Activated T-cell treated with anti-CD3 and anti-CD28 coated beads, Interleukin-2, amount 50 U/mL, for 1 hour (primary cell): ENCODE measurements at places on chromosomes 11 and 22.
A peak's percentile ranks its signal among the peaks of the same experiment; 100 is the strongest.

DNA sequence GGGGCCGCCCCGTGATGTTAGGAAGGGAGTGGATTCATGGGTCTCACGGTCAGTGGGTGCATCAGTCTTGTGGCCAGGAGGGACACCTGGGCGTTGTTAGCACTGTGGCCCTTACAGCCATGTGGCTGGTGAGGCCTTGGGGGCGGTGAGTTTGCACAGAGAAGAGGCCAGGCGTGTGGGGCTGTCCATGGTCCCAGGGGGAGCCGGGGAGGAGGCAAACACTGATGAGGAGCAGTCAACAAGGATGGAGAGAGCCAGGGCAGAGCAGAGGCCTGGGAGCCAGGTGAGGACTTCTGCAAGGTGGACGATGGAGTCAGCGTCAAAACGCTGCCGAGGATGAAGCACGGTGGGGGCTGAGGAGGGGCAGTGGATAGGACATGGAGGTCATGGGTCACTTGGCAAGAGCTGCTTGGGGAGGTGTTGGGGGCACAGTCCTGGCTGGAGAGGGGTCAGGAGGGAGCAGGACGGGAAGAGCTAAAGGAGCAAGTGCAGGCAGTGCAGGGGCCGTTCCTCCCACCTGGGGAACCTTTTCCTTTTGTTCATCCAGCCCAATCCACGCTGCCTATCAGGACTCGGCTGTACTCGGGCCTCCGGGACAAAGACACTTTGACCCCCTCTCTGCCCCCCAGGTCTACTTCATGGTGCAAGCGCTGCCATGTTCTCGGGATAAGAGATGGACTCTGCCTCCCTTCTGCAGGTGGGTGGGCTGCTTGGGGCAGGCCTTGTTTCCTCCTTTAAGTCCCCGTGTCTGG lies 801.1 kb downstream of the TBC1D22A start:
- DNase-seq, result no peak

- no peak for DNase-seq
These were observed 260.4 kb upstream of the ARHGAP20 start for GRCh38 chr11:110972640-110973039.

DNA sequence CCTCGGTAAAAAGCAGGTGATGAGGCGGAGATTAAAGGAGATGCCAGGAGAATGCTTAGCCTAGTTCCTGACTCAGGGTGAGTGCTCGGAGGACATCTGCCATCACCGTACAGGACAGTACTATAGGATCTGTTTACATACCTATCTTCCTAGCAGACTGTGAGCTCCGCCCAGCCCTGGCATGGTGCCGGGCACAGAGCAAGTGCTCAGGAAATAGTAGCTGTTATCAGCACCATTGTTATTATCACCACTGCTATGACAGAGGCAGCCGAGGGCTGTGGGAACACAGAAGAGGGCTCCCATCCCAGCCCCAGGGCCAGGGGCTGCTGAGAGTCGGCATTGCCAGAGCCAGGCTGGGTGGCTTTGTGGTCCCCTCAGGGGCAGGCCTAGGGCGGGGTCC lies 642 bp upstream of the SEPTIN3 start:
- DNase-seq, result no peak

GRCh38 chr11:119085437-119085847 lies 761 bp downstream of the HMBS start:
- DNase-seq, result no peak

DNA sequence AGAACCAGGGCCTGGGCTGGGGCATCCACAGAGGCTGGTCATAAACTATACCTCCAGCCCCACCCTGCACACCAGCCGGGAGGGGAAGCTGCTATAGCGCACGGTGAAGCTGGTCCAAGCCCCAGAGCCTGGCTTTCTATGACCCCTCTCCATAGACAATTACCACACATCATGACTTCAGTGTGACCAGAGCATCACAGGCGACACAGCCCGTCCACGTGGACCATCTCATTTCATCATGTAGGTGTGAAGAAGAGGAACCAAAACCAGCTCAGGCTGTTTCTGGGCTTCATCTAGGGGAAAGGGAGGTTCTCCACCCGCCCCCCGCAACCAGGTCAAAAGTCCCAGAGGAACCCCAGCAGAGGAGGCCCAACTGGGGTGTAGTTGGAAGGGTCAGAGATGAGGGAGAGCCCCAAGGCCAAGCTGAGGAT lies 3.0 kb downstream of the CXCR5 start:
- no peak for DNase-seq

- DNase-seq, result peak; percentile 61
These were observed 88.7 kb downstream of the TP53I11 start for GRCh38 chr11:44861849-44862557.

DNA sequence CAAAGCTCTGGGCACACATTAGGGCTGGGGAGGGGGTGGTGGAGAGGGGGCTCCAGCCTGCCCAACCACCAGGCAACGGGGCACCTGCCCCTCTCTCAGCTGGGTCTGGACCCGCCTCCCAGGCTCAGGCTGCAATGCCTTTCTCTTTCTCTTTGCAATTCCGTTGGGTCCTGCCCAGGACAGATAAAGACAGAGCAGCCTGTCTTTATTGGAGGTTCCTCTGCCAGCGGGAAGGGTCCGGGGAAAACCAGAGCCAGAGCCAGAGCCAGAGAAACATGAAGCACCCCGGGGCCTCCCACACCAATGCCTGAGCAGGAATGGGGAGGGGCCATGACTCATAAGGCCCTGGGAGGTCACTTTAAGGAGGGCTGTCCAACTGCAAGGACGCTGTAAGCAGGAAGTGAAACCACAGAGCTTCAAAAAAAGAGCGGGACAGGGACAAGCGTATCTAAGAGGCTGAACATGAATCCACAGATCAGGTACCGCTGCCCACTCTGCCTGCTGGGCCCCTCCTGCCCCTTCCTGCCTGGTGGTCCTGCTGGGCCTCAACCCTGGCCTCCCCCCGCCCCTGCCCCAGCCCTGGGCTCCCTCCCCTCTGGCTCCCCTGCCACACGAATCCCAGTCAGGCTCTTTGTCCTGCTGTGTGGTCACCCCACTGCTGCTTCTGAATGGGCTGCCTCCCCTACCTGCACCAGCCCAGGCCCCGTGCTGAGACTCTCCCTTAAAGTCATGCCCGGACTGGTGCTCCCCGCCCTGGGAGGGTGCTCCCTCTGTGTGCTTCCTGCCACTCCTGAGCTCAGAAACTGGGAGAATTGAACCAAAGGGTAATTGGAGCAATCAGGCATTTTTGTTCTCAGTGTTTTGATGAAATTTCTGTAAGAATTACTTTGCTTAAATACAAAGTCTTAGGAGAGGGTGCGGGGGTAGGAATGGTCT lies at the start of gene APOBEC3B:
Gene APOBEC3B (plus strand): TSS at position 356 of the 936 bp plus-strand sequence. CDS start 107 bp downstream, at position 463.
- DNase-seq, result peak; percentile 58

DNA sequence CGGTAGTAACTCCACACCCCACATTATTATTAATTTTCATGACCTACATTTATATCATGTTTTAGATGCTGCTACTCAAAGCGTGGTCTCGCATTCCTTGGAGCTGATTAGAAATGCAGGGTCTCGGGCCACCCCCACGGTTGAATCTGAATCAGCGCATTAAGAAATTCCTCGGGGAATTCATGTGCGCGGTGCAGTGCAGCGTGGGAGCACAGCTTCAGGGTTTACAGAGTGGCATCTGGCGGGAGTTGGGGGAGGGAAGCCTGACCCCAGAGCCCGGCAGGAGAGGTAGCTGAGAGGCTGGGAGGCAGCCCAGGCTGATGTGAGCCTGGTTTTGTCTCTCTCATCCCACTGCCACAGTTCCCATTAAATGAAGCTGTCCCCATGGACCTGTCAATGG lies 48.1 kb upstream of the DAGLA start:
- no peak for DNase-seq

- DNase-seq, result no peak
These were observed 4.5 kb upstream of the STARD10 start for GRCh38 chr11:72798361-72798760.

DNA sequence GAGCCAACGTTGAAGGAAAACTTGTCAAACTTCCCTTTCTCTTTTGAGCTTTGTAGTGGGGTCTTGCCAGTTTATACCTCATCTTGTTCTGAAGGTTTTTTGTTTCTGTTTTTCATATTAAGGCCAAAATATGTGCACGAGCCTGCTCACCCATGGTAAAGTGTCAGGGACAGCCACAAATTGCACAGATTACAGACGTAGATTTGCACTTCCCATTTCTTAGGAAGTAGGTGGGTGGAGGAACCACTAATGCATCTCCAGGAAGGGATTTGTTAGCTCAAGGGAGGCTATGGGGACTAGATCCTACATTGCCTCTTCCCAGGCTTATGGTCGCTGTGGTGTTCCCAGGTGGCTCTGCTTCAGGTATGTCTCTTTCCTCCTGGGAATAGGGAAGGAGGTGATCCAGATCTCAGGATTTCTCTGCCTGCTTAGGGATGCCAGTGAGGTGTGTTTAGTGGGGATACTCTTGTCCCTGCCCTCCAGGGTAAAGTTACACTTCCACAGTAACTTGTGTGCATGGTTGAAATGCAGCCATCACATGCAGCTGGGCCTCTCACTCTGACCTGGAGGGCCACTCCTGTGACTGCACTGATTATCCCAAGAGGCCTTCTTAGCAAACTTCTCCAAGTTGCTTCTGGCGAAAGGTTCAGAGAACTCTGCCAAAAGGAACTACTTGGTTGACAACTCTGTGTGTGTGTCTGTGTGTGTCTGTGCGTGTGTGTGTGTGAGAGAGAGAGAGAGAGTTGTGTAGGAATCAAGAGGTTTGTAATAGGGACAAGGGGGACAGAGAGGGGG lies 9.8 kb downstream of the PPFIBP2 start:
- DNase-seq, result no peak

DNA sequence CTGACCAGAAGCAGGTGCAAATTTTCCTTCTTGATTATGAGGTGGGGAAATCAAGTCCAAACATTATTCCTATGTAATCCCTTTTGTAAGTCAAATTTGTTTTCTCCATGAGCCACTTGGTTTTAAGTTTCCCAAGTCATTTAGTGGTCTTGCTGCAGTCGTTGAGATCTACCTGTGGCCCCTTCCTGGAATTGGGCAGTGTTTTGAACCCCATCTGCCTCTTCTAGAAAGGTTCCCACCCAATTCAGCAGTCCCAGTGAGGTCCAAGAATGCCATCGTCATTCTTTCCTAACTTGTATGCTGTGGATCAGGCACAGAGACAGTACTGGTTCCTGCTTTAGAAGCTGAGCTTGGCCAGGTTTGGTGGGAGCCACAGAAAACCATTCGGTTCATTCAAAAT lies 77.8 kb upstream of the GNAZ start:
- no peak for DNase-seq

DNA sequence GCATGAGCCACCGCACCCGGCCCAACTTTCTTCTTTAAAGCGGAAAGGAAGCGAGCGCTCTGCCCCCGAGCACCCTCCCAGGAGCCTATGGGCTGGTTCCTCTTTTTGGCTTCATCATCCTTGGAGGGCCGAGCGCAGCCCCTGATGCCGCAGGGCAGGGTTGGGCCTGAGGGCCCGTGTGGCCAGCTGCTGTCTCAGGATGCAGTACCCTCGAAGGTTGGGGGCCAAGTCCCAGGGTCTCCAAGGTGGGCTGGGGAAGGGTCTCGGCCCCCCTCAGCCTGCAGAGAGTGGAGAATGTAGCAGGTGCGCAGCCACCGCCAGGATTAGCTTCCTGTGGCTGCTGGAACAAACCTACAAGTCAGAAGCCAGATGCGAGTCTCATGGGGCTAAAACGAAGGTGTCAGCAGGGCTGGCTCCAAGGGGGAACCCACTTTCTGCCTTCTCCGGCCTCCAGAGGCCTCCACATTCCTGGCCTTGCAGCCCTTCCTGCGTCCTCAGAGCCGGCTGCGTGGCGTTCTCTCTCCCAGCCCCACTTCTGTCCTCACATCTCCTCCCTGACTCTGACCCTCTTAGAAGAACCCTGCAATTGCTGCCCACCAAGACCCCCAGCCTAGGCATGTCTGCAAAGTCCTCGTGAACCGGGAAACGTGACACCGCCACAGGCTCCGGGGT lies 2.9 kb downstream of the PANX2 start:
- DNase-seq, result no peak

GRCh38 chr11:64905516-64906313 lies 11.3 kb downstream of the ATG2A start:
- no peak for DNase-seq

- no peak for DNase-seq
These were observed 139.6 kb downstream of the FAT3 start for GRCh38 chr11:92364177-92364576.

DNA sequence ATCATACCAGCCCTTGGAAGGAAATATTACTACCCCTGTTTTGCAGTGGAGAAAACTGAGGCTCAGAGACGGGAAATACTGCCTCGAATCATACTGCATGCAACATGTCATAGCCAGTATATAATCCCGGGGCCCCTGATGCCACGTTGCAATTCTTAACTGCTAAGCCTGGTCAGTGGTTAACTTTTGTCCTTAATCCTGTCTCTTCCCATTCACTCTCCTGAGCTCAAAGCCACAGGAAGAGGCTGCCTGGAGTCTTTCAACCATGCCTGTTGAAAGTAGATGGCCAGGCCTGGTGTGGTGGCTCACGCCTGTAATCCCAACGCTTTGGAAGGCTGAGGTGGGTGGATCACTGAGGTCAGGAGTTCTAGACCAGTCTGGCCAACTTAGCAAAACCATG lies 166.6 kb downstream of the MIAT start:
- no peak for DNase-seq

DNA sequence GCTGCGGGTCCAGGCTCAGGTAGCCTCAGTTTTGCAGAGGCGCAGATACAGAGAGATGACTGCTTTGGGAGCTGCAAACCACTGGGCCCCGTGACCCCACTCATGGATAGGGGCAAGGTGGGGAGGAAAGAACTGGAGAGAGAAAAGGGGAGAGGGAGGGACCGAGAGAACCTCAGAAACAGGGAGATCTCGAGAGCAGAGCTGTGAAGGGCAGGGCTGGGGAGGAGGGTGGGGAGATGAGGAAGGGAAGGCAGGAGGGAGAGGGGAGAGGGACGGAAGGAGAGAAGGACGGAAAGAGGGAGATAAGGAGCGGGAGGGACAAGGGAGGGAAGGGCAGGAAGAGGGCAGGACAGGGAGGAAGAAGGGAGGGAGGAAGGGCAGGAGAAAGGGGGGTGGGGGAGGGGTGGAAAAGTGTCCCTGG lies 46.3 kb downstream of the IGLL1 start:
- no peak for DNase-seq

DNA sequence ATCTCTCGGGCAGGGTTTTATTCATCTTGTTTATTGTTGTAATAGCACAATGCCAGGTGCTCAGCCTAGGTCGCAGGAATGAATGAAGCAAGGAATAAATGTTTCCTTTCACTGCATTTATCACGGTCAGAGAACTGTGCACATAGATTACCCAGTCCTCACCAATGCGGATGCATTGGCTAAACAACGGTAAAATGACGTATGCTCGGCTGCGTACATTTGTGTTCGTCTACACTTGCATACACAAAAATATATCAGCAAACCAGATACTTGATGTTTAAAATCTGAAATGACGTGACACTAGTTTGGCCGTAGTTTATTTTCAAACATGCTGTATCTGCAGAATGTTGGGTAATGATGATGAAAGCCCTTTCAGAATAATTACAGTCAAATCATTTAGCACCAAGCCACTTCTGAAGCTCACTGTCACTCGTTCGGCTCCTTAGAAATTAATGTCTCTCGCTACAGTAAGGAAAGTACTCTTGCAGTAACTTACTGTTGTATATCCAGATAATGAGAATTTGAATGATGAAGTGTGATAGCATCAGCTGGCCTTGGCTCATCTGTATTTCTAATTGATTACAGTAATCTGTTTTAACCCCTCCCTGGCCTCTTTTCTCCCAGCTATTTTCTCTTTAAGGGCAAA lies 268.9 kb downstream of the LRRC4C start:
- DNase-seq, result no peak

- DNase-seq, result no peak
These were observed 4.1 kb downstream of the PANX2 start for GRCh38 chr22:50174382-50175190.

GRCh38 chr22:47495110-47495509 lies 732.7 kb downstream of the TBC1D22A start:
- DNase-seq, result no peak
